NB4 (cell line): ENCODE measurements at places on chromosomes 12 and 14.
A peak's percentile ranks its signal among the peaks of the same experiment; 100 is the strongest.

- DNase-seq = peak; percentile 31
These were observed 72.1 kb downstream of the PHLDA1 start for GRCh38 chr12:75959506-75959905.

- DNase-seq = no peak
These were observed 28.3 kb upstream of the HIGD1C start for GRCh38 chr12:50924131-50924438.

DNA sequence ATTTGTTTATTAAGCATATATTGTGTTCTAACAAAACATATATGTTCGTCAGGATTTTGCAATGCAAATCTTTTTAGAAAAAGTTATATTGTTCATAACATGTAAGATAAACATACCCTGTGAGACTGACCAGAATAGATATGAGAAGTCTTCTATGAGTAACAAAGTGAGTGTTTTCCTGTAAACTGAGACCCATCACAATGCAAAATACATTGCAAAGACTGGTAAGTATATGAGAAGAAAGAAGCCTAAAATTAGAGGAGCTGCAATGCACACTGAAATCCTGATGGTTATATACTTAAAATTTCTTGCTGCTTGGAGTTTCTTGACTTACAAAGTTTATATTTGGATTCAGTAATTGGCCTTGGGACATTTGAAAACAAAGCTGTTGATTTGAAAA is 6.0 kb downstream of the HMGA2 start:
- no peak for DNase-seq

DNA sequence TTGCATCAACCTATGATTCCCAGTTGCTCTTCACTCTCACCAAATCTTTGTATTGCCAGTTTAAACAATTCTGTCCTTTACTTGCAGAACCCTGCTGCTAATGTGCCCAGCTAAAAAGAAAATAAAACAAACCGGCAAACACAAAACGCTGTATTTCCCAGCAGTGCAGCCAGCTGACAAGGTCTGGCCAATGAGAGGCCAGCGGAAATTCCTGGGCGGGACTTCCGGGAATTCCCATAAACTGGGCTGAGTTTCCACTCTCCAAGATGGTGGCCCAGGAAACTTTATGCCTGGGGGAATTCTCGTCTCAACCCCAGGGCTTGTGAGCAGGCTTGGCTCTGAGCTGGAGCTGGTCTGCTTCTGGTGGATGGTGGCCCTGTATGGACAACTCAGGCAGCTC is 807.3 kb upstream of the TMEM132C start:
- DNase-seq = no peak
